ENCODE measurements at places on chromosomes 3 and 15.

GRCh38 chr15:41923401-41923997, 29.6 kb upstream of the SPTBN5 start:
- no peak for DNase-seq

DNA sequence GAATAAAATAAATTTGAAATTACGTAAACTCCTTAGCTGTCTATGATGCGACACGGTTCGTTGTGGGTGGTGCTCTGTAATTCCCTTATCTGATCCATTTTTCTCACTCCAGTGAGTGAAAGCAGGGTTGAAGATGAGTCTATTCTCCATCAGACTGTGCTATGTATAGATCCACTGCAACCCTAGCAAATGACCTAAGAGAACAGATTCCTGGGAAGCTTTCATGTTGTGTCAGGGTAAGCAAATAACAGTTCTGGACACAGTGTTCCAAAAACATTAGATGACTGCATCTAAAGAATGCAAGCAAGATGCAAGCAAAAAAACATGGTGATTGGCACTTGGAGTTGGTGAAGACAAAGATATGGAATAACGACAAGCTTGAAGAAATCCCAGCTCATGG, 239.3 kb downstream of the SLC9A9 start:
- DNase-seq = peak; percentile 21

- DNase-seq = no peak
Measured at GRCh38 chr3:117489663-117490079, 780.1 kb downstream of the TUSC7 start.

GRCh38 chr3:30826531-30826942, 67.9 kb downstream of the GADL1 start:
- peak; percentile 4 for DNase-seq

GRCh38 chr3:169218314-169218983, 445.1 kb downstream of the MECOM start:
- DNase-seq = no peak

DNA sequence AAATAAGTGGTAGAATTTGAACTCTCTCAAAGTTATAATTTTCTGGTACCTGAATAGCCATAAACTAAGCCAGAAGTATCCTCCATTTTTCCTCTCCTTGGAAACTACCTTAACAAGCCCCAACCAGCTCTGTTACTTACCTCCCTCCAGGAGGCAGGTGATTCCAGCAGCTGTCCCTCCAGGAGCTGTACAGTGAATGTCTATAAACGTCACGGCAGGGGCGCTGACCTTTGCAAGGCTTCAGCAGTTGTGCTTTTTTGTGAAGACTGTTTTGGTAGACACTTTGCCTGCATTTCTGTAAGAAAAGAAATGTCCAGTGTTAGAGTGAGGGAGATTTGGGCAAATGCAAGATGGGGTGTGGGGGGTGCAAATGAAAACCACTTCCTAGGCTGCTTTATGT, 67.2 kb downstream of the LEO1 start:
- no peak for DNase-seq

DNA sequence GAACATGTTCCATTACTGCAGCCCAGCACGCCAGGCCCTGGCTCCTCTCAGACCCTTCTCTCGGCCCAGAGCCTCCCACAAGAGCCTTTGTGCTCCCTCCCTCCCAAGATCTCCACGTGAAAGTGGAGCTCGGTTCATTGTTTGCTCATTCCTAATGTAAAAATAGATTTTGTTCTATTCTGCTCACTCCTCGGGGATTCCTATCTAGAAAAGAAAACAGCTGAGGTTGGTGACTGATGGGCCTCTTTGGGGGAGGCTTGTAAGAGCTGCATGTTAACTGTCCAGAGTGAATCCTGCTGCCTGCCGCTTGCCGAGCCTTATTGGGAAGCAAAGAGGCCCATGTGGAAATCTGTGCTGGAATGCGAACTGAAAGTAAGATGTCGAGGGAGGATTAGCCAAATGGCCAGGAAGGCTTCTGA, 267.1 kb downstream of the LRTM1 start:
- no peak for DNase-seq

DNA sequence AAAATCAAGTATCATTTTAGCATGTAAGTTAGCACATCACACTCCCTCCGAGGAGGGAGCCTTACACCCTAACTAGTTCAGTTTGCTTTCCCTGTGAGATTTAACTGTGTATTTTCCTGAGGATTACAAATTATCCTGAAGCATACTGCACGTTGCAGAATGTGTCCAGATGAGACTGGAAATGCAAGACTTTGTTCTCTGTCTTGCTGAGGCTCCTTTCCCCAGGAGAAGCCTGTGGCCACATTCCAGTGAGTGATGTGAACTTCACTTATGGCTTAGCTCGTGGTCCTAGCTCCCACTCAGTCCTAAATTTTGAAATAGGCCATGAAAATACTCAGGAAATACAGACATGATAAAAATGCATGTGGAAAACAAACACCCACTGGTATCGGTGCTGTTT, 23.7 kb downstream of the PDZRN3 start:
- DNase-seq = no peak

DNA sequence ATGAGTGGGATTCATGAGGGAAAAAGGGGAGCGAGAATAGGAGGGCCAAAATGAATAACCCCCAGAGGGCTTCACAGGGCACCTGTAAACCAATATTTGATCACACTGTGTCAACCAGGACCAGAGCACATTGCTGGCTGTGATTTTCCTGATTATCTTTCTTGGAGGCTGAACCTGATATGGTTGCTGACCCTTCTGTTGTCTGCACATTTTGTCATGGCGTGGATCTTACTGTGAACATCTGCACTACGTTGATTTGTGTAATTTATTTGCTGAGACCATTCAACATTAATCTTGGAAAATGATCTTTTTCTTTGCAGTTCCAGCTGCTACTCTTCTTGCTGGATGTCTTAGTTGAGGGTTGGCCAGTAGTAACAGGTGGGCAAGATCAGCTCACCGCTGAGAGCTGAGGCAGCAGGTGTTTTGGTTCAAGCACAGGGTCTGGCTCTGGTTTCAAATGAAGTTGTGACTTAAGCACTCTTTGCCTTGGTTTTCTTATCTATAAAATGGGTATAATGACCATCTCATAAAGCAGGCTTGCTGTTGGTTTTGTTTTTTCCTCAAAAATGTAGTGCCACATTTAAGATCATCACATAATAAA, 61.2 kb downstream of the ARHGEF26 start:
- no peak for DNase-seq

GRCh38 chr3:64163755-64164148, 61.5 kb downstream of the PRICKLE2 start:
- peak; percentile 85 for DNase-seq

DNA sequence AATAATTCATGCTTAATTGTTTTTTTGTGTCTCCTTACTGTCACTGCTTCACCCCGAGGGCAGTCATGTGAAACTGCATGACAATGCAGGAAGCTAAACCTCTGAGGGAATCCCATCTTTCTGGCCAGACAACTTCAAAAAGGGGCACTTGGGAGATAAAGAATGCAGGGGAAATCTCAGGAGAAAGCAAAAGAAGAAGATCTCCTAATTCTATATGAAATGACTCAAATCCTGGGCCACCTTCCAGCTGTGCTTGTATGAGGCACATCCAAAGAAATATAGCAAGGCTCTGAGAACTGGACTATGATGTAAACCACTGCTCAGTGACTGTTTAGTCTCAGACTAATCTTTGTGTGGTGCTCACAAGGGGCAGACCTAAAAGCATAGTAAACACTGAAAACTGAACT, 22.6 kb upstream of the UMPS start:
- peak; percentile 72 for DNase-seq

DNA sequence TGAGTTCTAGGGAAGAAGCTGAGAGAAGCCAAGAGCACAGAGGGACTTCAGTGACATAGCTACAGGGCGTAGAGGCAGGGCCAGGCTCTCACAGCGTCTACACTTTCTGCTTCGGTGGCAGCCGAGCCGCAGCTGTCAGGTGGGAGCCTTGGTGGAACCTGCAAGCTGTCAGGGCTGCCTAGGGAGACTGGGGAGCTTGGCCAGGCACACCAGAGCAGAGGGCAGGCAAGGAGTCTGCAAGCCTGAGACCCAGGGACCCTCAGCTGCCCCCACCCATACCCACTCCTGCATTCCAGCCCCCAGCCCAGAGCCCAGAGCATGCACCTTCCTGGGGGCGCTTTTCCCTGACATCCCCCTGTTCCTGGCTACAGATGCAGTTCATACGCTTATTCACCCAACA, 13.4 kb upstream of the KLF15 start:
- no peak for DNase-seq

DNA sequence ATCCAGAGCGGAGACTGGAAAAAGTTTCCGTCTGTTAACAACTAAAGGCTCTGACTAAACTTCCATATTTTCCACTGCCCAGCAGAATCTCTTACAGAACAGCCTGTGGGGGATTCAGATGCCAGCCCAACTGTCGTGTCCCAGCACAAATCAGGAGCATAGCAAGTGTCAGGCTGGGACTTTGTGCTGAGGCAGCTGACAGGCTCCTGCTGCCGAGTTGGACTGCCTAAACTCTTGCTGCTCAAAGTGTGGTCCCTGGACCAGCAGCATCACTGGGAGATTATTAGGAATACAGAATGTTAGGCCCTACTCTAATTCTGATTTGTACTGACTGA, 31.2 kb upstream of the CMTM7 start:
- no peak for DNase-seq

DNA sequence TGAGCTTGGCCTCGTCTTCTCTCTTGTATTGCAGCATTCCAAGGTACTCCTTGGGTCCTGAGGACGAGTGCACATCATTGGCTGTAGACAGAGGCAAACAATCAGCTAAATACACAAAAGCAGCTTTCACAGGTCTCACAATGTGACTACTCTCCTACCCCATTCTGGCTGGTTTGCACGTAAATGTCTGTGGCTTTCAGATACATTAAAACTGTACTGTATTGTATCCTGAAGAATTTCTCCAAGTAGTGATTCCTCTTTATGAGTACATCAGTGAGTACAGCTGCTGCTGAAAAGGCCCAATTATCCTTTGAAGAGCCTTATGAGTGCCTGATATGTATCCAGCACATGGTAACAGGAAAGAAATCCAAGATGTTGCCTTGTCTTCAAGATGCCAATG, 22.0 kb upstream of the GNB5 start:
- no peak for DNase-seq

DNA sequence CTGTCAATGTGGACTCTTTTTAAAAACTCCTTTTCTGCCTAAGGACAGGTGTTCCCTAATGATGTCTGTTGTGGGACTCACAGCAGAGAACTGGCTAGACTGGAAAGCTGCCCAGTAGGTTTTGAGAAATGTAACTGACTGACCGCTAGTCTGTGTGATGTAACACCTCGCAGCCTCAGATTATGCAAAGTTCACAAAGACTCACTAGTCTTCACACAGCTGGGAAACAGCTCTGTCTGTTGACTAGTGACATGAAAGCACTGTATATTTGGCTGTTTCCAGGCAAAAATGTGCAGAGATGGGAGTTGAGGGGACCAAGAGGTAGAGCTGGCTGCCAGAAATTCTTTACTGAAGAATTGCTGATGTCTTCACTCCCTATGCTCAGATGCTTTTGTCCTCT, 10.3 kb downstream of the PDZRN3 start:
- peak; percentile 89 for DNase-seq

DNA sequence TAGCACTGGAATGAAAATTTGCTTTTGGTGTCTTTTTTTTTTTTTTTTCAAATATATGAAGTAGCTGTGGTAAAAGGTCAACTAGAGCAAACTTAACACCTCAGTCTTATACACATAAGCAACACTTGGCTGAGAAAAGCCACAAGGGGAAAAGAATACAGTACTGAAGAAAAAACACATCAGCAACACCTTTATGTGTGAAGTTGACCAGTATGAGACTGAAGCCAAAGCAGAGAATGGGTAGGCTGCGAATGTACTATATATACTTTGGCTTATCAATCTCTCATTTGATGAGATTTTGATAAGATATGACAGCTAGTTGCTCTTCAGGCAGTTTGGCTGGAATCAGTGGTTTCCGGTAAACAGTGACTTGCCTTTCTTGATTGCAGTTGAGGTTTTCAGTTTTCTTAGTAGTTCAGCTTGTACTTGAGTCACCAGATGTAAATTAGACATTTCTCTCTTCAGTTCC, 22.0 kb upstream of the ZCWPW2 start:
- DNase-seq = no peak

GRCh38 chr15:28125673-28126651, 26.8 kb upstream of the OCA2 start:
- no peak for DNase-seq

- DNase-seq = no peak
Measured at GRCh38 chr3:120144267-120144666, 50.0 kb upstream of the GSK3B start.

DNA sequence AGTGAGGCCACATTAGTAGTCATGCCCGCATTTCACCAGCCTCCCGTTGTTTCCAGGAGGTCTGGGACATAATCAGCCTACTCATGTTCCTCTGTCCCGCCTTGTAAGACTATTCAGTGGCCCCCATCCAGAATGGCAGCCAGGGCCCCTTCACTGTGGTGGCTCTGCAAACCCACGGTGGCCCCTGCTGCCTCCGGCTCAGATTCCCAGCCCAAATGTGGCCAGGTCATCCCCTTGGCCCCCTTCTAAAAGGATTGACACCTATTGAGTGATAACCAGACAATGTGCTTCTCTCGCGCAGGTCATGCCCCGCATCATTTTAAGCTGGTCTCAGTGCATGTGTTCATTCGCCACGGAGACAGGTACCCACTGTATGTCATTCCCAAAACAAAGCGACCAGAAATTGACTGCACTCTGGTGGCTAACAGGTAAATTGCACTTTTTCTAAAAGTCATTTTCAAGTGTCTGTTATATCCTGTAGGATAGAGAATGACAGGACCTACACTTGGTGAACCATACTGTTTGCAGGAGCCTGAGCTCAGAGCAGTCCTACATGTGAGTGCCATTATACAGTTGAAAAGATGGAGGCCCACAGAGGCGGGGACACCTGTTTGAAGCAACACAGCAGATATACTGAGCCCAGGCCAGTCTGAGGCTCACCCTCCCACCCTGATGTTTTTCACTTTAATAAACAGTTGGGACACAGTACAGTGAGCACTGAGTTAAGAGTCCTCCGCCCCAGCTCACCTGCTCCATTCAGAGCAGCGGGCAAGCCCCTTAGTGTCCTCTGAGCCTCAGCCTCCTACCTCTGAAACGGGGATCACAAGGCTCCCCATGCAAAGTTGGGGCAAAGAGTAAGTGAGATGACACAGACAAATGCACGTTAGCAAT, 47.7 kb downstream of the PXYLP1 start:
- DNase-seq = no peak

DNA sequence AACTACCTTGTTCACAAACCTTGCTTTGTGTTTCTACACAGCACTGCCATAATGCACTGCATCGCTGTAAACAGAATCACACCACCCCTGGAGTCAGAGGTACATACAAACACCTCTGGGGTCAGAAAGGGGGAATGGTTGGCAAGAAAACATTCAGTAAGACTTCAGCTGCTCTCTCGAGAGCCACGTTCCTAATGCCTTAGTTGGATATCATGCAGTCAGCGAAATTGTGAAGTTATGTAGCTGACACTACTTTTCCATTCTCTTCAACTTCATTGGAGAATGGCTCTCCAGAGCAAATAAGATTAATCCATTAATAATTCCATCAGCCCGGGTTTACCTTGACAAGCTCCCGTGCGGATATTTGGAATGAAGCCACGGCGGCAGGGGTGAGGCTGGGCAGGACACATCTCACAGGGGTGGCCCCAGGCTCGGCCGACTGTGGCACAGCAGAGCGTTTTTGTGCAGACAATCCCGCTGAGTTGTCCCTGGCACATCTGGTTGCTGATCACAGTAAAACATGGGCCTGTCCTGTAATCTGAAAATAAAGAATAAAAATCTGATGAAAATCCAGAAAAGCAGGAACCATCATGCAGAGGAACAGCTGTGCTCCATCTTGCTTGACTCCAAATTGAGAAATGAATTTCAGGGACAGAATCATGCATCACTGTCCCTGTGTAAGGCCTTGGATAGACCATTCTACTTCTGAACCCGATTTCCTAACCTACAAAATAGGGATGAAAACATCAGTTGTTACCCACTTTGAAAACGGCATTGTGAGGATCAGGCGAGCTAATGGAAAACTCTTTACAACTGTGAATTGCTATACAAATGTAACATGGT, 108.0 kb downstream of the FBN1 start:
- no peak for DNase-seq
